ENCODE measurements at places on chromosomes 1 and 21.

- DNase-seq = no peak
Measured at GRCh38 chr1:188590641-188591040, 1761.9 kb downstream of the PLA2G4A start.

GRCh38 chr1:116485976-116486375 is 84.8 kb downstream of the CD58 start:
- DNase-seq = no peak

DNA sequence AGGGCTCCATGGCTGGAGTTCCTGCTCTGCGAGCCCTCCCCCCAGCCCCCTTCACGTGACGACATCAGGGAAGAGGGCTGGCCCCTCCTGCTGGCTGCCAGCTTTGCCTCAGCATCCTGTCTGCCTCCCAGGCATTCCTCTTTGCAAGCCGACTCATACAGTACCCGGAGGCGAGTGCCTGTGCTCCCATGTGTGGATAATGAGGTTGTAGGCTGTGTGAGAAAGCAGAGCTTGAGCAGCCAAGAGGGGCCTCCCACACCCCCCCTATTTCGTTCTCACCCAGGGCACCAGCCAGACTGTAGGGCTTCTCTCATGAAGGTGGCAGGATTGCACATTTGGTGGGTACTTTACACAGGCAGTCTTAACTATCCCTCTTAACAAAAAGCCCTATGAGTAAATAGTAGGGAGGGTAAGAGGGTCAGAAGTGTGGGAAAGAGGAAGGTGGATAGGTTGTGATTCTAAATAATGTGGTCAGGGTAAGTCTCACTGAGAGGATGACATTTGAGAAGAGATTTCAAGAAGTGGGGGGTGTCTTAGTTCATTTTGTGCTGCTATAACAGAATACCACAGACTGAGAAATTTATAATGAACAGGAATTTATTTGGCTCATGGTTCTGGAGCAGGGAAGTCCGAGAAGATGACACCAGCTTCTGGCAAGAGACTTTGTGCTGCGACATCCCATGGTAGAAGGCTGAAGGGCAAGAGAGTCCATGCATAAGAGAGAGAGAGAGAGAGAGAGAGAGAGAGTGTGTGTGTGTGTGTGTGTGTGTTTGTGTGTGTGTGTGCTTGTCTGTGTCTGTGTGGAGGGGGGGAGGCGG is 113.5 kb downstream of the OMA1 start:
- no peak for DNase-seq

DNA sequence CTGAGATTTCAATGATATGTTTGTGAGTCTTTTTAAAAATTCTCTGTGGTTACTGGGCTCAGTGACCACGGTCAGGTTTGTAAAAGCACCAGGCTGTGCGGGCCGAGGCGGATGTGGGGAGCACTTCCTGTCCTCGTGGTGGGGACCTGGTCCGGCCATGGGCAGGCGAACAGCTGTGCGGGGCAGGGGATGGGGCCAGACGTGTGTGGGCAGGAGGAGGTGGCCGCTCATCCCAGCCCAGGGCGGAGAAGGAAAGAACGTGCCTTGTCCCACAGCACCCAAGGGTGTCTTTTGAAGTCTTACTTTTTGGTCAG is 5.2 kb upstream of the OXCT2 start:
- DNase-seq = no peak

- peak; percentile 77 for DNase-seq
Measured at GRCh38 chr21:42833439-42833815, 45.9 kb downstream of the WDR4 start.

DNA sequence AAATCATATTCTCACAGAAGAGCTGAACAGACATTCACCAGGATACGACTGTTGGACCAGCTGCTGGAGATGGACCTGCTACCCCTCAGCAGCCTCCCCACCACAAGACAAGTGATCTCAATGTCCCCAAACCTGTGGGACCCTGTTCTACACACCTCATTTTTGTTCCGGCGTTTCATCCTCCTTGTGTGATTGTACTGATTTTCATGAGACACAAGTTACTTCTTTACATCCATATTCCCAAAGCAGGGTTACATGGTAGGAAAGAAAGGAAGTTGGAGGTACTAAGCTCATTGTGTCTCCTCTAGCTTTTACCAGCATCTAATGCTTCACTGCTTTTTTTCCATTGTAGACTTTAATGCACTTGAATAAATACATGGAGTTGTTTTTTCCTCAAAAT is 8.7 kb downstream of the ADAMTS1 start:
- DNase-seq = no peak
